ENCODE measurements at places on chromosomes 1 and 21.

- no peak for DNase-seq
These were observed 102.8 kb upstream of the ARHGEF16 start for GRCh38 chr1:3351449-3352298.

DNA sequence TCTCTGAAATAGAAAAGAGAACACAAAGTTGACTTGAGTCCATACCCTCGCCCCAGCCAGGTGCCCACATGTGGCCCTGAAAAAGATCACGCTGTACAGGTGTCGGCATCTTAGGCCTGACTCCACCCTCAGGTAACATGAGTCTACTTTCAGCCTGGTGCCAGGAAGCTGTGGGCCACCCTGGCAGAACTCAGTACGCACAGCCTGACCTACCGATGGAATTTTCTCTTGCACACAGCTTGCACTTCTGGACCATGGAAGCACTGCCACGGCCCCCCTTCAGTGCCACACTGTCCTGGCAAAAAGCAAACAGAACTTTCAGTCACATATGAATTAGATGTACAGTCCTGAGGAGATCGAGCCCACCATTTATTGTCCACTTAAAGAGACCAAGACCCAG lies 2.2 kb downstream of the CZIB start:
- no peak for DNase-seq

DNA sequence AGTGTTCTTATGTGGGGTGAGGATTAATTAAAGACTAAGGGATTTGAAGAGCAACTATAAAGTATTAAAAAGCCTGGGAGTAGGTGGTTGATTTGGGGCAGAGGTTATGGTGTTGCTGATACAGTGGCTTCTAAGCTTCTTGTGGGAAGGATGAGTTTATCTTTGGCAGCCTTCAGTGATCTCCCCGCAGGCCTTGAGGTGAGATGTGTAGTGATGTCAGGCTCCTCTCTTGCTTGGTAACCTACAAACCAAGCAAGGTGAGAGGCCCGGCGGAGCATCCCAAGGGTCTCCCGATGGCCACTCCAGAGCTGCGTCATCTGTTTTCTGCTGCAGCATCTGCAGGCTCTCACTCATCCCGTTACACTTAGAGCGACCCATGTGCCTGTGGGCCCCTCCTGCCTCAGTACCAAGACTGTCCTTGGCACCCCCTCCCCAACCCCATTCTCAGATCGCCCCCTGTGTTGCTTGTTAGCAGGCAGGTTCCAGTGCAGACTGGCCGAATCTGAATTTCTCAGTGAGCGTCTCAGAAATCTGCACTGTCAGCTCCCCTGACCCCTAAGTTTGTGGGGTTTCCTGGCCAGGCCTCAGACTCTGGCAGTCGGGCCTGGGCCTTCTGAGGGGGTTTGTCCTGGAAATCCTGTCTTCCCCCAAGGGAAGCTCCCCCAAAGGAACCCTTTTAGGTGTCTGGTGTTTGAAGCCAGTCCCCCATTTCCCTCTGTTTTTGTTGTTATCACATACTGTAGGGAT lies 77.9 kb downstream of the GALNT2 start:
- no peak for DNase-seq

- DNase-seq: peak; percentile 83
These were observed 48.4 kb downstream of the B3GALNT2 start for GRCh38 chr1:235455823-235456222.

DNA sequence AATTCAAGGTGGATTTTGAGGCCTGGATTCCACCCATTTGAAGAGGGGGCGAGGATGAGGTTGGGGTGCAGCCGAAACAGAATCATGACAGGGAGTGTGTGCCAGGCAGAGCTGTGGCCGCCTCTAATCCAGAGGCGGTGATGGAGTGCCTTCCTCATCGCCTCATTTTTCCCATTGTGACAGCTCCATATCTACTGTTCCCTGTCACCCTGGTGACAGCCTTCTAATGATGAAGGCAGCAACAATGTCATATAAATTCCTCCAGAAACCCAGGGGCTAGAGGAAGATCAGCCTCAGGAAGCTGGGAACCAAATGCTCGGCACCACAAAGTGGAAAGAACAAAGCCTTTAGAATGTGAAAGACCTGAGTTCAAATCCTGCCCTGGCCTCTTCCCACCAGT lies 42.0 kb downstream of the LRRN2 start:
- no peak for DNase-seq

GRCh38 chr1:221105578-221105977 lies 226.3 kb downstream of the HLX start:
- no peak for DNase-seq

DNA sequence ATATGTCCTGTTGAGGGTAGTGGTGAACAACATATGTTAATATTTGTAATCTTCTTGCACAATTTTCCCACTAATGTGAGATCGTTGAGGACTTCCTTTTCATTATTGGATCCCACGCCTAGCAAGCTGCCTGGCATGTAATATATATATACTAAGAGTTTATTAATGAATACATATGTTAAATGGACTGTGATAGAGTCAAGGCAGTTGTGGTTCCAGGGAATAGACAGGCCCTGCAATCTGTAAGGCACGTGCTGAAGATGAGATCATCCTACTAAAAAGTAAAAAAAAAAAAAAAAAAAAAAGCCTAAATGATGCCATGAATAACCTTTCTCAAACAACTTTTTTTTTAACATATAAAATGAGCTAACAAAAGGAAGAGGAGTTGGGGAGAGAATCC lies 28.9 kb downstream of the PLPPR5 start:
- no peak for DNase-seq

DNA sequence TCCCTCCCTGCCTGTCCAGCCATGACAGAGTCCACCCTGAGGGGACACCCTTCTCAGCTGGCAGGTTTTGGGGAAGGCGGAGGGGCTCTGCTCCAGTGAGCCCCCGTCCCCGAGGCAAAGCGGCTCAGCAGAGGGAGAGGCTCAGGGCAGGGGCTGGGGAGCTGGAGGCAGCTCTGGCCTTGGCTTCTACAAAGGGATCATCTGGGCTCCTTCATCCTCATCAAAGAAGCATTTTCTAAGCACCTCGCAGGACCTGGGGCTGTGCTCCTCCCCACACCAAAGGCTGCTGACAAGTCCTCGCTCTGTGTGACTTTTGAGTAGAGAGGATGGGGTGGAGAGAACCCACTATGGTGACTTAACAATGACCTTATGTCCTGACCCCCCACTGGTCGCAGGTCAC lies 21.0 kb upstream of the CLSTN1 start:
- DNase-seq: no peak

DNA sequence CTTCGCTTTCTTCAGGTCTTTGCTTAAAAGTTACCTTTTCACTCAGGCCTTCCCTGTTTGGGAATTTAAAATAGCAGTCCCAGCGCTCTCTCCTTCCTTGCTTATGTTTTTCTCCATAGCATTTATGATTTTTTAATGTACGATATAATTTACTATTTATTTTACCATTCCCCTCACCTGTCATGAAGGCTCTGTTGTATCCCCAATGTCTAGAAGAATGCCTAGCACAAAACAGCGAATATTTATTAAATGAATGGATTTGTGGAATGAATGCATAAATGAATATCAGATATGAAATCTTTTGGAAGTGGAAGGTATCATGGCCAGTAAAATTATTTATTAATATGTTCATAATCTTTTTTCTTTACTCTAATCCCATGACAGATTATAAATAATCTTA lies 402 bp upstream of the OSBPL9 start:
- no peak for DNase-seq

DNA sequence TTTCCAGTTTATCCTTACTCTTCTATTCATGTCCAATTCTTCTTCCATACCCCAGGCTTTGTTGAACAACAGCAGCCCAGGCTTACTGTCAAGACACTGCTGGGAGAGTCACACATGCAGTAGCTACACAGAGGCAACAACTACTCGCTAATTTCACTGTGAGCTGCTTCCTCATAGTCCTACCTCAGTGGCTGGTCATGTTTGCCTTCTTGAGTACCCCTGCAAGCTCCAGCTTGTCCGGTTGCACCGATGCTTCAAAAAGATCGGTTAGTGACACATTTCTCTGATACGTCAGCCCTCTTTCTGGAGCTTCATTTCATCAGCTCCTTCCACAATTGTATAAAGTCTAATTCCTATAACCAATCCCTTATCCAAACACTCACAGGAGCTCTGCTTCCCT lies 246.7 kb upstream of the NFIA start:
- DNase-seq: no peak

DNA sequence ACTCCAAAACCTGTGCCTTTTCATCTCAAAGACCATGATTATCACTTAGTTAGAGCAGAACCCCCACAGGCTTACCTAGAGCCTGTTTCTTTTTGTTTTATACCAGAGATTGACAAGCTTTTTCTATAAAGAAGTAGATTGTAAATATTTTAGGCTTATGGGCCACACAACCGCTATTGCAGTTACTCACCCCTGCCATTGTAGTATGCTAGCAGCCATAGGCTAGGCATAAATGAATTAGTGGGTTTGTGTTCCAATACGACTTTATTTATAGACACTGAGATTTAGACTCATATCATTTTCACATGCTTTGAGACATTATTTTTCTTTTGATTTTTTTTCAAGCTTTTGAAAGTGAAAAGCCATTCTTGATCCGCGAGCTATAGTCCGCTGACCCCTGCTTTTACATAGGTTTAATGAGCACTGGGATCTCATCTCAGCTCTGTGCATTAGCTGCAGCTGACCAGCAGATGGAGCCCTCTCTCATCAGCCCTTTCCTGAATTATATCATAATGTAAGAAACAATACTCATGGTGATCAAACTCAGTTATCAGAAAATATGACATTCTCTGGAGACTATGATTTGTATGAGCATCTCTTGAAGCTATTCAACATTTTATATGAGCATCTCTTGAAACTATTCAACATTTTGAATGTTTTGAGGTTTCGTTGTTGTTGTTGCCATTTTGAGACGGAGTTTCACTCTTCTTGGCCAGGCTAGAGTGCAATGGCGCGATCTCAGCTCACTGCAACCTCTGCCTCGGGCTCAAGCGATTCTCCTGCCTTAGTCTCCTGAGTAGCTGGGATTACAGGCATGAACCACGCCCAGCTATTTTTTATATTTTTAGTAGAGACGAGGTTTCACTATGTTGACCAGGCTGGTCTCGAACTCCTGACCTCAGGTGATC lies 111.9 kb upstream of the L1TD1 start:
- peak; percentile 52 for DNase-seq
